ENCODE measurements at places on chromosomes 2 and 18.

DNA sequence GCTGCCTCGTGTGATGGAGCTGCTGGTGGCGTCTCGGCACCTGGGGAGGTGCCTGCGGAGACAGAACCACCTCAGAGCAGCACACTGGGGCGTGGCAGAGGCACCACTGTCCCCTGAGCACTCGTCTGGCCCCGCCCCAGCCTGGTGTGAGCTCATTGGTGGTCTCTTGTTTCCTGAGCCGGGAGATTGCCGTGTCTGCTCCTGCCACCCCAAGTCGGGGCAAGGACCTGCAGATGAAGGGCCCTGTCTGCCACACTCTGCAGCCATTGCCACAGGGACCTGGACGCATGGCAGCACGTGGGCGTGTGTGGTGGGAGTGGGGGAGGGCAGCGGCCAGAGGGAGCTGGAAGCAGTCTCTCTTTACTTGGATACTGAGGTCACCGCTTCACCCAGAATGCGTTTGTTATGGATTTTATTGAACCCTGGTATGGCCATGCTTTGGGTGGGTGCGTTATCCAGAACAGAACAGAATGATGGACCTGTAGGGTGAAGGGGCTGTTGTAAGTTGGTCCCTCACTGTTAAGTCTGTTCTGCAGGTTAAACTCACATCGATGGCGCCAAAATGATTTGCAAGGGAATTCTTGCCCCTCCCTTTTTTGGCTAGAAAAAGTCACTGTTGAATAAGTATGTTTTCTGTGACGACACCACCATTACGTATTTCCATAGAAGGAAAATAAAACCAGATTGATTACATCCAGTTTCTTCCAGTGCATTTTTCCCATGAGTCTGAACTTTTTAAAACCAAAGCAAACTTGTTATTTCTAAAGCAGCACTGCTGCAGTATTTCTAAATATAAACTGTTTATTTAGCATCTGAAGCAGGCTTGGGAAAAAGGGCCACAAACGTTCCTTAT lies 92.0 kb downstream of the USP40 start:
- no peak for DNase-seq

DNA sequence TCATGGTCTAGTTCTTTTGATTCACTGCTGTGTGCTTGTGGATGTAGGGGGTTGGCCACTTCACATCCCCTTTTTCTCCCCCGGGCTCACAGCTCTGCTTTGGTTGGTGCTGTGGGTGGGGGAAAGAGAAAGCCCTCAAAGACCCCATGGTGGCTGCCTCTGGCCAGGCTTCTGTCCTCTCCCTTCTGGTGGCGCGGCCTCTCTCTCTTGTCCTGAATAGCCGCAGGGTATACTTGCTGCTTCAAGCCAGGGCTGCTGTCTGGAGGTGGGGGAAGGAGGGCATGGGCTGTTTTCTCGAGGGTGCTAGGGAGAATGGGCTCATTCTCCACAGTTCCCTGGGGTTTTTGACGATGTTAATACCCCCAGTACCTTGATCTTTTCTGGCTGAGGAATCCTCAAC lies 53.9 kb downstream of the IL1R2 start:
- DNase-seq: no peak

DNA sequence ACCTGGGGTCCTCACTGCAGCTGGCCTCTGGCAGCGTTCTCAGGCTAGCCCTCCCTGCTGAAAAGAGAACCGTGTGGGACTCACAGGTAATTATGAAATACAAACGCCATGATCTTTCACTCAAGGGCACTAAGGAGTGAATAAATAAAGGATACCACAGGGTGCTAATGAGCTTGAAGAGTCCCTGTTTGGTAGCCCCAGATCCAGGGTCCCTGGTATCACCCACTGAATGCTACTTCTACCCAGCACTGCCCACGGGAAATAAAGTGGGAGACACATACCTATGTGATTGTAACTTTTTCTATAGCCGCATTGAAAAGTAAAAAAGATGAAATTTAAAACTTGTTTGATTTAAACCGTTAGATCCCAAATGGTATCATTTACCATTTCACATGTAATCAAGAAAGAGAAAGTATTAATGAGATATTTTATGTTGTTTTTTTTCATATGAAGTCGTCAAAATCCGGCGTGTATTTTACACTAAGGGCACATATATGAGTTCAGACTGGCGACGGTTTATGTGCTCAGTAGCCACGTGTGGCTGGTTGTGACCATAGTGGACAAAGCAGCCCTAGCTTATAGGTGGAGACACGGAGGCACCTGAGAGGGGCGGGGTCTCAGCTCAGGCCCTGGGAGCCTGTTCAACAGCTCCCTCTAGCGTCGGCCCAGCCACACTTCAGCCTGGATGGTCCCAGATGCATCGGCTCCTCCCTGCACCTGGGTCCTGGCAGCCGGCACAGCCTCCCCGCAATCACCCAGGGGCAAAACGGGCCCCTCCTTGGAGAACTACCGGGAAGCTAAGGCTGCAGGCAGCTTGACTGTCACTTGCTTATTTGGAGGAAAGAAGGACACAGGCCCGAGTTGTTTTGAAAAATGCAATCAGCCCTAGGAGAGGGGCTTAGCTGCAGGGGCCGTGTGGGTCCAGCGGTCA lies 39.2 kb downstream of the ODC1 start:
- peak; percentile 92 for DNase-seq

DNA sequence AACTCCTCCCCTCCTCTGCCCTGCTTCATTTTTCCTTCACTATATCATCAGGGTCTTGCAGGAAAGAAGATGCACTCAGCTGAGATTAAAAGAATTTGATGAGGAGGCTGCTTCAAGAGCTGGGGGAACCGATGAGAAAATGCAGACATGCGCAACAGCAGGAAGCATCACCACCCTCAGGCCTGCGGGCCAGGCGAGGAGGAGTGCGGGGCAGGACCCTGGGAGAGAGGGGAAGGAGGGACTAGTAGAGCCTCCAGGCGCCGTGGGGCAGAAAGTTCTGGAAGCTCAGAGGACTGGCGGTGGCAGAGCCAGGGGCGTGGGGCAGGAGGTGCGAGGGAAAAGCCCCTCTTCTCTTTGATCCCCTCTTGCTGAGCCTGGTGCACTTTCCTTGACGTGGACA lies 108.2 kb downstream of the CD226 start:
- no peak for DNase-seq

GRCh38 chr2:38508311-38509039 lies 94.3 kb downstream of the HNRNPLL start:
- DNase-seq: peak; percentile 88

DNA sequence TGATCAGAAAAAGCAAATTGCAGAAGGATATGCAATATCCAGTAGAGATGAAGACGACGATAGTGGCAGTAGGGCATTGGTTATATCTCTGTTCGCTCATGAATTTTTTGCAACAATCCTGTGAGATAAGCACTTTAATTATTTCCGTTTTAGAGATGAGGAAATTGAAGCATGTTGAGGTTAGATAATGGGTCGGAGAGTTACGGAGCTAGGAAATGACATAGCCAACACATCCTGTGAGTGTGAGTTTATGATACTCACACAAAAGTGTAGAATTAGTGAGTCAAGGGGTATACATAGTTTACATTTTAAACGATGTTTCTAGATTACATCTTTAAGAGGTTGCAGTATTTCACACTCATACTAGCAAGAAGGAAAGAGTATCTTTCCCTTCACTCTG lies 123.1 kb upstream of the ARL4C start:
- no peak for DNase-seq

DNA sequence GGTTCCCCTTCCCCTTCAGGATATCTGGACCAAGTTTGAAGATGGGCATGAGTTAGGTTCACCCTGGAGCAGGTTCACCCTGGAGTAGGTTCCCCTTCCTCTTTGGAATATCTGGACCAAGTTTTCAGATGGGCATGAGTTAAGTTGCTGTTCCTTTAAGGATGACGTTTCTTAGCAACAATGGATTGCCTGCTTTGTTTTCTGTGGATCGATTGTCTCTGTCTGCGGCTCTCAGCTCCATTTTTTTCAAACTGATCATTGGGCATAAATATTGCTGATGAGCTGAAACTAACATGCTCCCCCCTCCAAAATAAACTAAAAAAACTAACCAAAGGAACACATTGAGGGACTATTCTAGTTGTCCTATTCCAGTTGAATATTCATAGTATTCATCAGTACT lies 149.5 kb downstream of the SPP2 start:
- DNase-seq: no peak

- DNase-seq: no peak
Measured at GRCh38 chr2:172985139-172985892, 90.3 kb upstream of the MAP3K20 start.

DNA sequence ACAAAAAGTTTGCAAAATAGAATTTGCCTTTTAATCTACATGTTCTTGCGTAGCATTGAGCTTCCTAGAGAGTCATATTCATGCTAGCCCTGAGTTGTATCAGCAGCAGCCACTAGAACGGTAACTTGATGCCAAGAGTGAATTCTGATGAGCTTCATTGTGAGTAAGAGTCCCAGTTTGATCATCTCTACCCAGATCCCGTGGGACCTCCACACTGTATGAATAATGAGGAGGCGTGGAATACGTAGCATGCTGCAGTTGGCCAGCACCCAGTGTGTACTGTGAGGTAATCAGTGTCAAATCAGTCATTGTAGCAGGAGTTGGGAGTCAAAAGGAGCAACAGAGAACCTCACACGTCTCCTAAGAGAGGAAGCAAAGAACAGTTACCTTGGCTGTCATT lies 197.9 kb downstream of the NEDD4L start:
- no peak for DNase-seq

- DNase-seq: no peak
Measured at GRCh38 chr2:221641181-221641871, 69.2 kb upstream of the EPHA4 start.

DNA sequence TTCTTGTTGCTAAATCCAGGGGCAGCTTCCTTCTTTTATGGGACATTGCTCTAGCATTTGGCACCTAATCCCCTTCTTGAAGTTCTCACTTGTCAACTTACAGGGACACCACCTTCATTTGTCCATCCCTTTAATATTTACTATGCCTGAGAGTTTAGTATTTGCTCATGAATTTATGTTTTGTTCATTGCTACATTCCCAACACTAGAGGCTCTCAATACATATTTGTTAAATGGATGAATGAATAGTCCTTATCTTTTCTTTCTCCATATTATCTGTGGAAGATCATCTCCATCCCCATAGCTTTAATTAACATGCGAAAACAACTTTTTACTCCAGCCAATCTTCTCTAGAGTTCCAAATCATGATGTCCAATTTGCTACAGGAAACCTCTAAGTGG lies 5.4 kb downstream of the CWC22 start:
- no peak for DNase-seq

DNA sequence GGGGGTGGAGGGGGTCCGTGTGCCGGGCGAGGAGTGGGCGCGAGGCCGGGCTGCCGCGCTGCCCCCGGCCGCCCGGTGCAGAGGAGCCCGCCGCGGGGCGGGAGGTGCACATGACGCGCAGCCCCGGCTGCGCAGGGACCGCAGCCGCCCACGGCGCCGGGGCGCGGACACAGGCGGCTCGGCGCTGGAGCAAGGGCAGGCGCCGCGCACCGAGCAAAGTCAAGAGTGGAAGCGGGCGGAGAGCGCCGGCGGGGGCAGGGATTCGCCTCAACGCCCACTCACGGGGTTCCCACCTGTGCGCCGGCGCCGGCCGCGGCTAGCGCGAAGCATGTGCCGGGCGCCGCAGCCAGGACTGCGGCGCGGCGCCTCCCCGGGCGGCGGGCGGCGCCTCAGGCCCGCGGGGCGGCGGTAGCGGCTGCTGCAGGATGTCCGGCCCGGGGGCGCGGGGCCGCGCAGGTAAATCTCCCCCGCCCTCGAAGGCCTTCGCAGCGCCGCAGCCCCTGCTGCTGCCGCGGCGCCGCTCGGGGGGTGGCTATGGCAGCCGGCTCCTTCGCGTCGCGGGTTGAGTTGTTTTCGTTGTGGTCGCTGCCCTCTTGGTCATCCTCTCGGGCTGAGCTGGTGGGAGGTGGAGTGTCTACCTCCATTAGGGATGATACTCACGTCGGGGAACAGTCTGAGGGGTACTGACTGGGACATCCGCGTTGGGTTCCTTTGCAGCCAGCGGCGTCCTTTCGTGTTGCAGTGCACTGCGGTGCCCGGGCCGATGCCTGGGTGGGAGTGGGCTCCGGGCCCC lies 216.3 kb upstream of the DTNA start:
- DNase-seq: peak; percentile 78

- peak; percentile 71 for DNase-seq
Measured at GRCh38 chr2:54558188-54559005, 102.3 kb downstream of the SPTBN1 start.

GRCh38 chr18:76982038-76982437 lies 150.5 kb downstream of the MBP start:
- no peak for DNase-seq

DNA sequence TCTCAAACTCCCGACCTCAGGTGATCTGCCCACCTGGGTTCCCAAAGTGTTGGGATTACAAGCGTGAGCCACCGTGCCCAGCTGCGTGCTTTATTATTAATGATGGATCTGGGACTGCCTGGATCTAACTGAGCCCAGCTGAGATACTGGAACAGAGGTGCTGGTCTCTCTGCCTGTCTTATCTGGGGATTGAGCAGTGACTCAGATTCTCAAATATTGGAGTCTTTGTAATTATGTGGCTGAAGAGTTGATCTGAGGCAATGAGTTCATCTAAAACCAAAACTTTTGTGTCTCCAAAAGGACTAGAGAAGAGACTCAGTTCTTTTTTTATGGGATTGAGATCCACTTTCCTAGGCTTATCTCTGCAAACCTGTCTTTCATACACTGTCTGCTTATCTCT lies 16.3 kb downstream of the PLEKHB2 start:
- no peak for DNase-seq

GRCh38 chr18:30245766-30246455 lies 796.6 kb downstream of the DSC3 start:
- peak; percentile 19 for DNase-seq

DNA sequence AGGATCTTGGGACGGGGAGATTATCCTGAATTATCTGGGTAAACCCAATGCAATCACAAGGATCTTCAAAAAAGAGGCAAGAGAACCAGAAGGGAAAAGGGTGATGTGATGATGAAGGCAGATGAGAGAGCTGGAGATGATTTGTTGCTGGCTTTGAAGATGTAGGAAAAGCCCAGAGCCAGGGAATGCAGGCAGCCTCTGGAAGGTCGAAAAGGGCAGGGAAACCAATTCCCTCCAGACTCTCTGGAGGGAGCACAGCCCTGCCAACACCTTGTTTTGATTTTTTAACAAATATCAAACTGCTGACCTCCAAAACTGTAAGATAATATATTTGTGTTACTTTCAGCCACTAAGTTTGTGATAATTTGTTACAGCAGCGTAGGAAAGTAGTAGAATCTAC lies 48.9 kb upstream of the IL1R2 start:
- no peak for DNase-seq

DNA sequence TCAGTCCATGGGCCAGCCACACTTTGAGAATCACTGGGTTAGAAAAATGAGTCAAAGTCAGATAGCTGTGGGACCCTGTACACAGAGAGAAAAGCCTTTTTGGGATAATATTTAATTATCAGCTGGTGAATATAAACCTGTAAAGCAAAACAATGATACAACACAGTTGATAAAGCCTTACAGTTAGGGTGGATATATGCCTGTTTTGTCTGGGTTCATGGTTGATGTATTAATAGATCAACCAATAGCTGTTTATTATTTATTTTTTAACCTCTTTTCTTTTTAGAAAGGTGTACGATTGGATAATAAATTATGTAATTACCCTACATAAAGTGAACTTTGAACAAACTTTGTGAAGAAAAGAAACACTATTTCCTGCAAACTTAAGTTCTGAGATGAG lies 145.6 kb downstream of the TDRD15 start:
- DNase-seq: no peak

Measured in COR-L47 (cell line).